ENCODE measurements at places on chromosomes 11 and 22.

- no peak for DNase-seq
Observed at GRCh38 chr11:4086575-4087353, 7.8 kb upstream of the RRM1 start.

DNA sequence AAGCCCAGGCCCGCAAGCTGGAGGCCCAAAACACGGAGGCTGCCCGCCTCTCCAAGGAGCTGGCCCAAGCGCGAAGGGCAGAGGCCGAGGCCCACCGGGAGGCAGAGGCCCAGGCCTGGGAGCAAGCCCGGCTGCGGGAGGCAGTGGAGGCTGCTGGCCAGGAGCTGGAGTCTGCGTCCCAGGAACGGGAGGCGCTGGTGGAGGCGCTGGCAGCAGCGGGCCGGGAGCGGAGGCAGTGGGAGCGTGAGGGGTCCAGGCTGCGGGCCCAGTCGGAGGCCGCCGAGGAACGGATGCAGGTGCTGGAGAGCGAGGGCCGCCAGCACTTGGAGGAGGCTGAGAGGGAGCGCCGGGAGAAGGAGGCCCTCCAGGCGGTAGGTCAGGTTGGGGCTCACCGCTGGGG, 4.8 kb downstream of the CCDC88B start:
- no peak for DNase-seq

- DNase-seq = no peak
Observed at GRCh38 chr11:8870411-8871170, 40.4 kb upstream of the AKIP1 start.

GRCh38 chr11:120425527-120425926, 86.0 kb upstream of the GRIK4 start:
- peak; percentile 74 for DNase-seq

GRCh38 chr11:119065369-119065768, 2.2 kb upstream of the VPS11 start:
- DNase-seq = peak; percentile 89

DNA sequence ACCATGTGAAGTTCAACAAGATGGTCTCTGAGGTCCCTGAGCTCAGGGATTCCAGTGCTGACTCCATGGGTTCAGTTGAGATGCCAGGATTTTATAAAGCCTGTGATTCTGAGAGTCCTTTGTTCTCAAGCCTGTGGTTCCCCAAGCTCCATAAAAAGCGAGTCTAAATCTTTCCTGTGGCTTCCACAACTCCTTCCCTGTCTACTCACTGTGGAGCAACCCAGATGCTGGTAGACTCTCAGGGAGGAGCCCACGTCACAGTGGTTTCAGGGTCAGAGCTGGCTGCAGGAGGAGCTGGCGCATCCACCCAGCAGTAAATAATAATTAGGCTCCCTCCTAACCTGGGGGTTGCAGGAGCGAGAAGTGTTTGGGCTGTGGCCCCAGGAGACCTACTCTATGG, 2.0 kb upstream of the RELT start:
- DNase-seq = no peak

GRCh38 chr11:17256512-17256911, 20.0 kb upstream of the NUCB2 start:
- DNase-seq = no peak

GRCh38 chr11:27473017-27473406, 422 bp upstream of the LGR4 start:
- no peak for DNase-seq

- DNase-seq = no peak
Observed at GRCh38 chr22:42841444-42841843, 15.6 kb downstream of the ARFGAP3 start.

DNA sequence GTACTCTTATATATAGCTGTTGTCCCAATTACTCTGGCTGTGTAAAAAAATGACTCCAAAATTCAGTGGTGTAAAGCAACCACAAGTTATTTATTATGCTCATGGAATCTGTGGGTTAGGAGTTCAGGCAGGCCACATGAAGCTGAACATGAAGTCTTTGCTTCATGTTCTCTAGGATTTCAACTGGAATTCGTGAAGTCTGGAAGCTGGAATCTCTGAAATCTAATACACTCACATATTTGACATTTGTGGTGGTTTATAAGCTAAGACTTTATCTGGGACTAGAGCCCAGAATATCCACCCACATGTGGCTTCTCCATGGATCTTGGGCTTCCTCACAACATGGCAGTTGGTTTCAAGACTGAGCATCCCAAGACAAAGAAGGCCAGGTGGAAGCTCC, 430.6 kb downstream of the MIAT start:
- DNase-seq = no peak

DNA sequence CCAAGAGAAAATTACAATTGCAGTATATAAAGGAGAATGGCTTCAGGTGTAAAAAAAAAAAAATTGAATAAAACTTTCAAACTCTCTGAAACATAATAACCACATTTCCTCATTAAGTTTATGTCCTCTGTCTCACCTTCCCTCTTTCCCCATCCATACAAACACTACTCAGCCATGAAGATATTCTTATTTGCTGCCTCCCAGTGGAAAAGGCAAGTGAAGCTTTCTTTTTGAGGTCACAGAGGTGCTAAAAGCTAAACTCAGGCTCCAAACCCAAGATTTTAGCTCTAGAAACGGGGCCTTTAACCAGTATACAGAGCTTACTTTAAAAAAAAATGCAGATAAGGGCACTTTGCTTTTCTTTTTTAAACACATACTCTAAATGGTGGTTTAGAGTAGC, 1568.5 kb downstream of the FAM181B start:
- peak; percentile 75 for DNase-seq

DNA sequence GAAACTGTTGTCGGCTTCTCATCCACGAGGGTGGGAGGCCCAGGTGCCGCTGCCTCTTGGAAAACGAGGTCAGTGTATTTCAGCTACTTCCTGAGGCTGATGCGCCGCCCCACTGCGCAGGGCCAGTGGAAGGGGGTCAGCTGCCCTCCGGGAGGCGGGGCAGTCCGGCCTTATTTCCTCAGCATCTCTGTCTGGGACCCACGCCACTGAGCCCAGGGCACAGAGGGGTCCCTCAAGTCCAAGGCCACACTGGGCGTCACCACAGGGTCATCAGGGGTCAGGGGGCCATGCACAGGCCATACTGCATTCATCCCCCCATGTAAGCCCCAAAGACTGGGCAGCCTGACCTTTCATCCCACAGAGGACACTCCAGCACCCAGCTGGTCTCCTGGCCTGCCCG, 12.1 kb downstream of the RTN4R start:
- no peak for DNase-seq

DNA sequence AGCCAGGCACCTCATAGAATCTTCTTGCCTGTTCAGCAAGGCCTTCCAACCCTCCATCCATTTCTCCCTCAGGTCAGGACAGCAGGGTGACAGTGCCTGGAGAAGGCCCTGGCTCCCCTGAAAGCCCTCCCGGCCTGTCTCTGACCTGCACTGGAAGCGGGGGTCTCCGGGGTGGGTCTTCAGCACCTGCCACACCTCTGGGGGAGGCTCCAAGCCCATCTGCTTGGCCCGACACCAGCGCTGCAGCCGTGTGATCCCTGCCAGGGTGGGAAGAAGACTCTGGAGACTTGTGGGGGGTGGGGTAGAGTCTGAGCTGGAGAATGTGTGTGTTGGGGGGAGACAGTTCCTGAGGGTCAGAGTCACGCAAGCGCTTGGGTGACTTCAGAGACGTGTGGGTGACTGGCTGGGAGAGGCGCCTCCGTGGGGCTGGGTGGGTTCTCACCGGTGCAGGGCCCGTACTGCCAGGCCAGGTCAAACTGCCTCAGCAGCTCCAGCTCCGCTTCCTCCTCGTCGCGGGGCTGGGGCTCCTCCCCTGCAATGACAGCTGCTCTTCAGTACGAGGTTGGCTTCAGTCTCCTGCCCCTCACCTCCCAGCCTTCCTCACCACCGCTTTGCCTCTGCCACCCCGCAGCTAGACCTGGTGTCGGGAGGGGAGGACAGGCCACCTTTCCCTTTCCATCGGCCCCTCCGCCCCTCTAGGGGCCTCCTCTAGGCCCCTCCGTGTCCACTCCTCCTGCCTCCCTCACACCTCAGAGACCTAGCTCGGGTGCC, 615 bp downstream of the POLD4 start:
- DNase-seq = peak; percentile 76

- peak; percentile 88 for DNase-seq
Observed at GRCh38 chr11:59135648-59136461, 6.8 kb upstream of the FAM111A start.

GRCh38 chr11:12235947-12236743, 125.8 kb downstream of the MICAL2 start:
- DNase-seq = peak; percentile 78

GRCh38 chr11:65787649-65788622, 1.1 kb downstream of the OVOL1 start:
- DNase-seq = no peak

DNA sequence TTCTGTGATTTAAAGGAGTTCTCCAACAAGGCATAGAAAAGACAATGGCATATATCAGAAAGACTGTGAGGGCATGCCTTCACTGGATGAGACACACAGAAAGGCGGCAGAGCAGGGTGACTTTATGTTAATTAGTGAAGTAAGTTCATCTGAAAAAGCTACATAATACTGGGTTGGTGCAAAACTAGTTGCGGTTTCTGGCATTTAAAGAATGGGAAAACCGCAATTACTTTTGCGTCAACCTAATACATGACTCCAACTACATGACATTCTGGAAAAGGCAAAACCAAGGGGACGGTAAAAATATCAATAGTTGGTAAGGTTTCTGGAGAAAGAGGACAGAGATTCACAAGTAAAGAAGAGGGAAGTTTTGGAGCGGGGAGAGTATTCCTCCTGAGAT, 5.1 kb downstream of the RFPL1 start:
- DNase-seq = no peak

DNA sequence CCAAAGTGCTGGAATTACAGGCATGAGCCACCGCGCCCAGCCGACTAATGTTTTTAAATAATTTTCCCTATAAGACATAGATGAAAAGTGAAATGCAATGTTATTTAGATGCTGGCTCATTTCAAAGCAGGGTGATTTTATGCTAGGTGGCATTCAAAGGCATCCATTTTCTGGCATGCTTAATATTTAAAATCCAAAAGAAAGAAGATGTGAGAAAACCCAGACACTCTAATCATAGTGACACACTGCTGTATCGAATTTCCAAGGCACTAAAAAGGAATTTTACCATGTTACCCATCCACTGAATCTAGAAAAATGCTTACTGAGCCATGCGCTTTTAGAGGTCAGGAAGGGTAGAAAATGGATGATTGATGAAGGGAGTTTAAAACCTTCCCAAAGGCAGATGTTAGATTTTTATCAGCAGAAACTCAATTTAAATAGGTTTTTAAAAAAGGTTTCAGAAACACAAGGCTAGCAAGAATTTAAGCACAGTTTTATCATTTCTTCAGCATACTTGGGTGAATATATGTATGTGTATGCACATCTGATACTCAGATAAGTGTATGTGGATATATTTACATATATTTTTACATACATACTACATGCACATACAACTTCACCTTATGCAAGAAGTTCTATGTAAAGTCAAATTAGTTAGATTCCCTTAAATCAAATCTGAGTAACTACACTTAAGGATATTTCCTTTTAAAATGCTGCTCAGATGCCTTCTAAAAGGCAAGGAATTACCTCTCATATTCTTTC, 24.1 kb upstream of the CCDC89 start:
- DNase-seq = no peak

GRCh38 chr11:1446623-1447022, 40.0 kb downstream of the MOB2 start:
- DNase-seq = no peak

DNA sequence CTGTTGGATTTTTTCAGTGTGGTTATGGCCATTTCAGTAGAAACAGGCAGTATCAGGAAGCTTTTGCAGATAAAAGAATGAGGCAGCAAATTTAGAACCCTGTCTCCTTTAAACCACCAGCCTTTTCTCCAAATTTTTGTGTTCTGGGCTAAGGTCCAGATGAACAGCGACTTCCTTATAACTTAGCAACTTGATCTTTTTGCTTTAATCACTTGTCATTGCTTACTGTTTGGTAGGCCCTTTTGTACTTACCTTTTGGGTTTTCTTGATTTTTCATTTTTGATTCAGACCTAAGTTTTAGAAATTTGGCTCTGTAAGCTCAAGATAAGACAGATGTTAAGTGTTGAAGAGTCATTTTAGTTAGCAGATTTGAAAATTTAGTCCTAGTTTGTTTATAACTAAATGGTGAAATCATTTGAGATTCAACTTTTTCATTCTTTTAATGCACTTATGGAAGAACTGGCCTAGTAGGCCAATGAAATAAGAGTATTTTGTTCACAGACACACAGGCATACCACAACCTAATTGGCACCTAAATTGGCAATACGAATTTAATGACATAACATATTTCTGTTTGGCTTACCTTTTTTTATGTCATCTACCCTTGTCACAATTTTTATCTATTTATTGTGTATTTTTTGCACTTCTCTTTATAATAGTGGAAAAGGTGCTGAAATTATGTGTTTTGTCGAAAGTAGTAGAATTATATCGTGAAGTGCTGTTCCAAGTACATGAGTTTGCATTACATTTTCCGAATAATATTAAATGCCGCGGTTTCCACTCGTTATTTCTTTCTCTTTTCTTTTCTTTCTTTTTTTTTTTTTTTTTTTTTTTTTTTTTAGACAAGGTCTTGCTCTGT, 2.1 kb downstream of the RTN3 start:
- DNase-seq = peak; percentile 92

DNA sequence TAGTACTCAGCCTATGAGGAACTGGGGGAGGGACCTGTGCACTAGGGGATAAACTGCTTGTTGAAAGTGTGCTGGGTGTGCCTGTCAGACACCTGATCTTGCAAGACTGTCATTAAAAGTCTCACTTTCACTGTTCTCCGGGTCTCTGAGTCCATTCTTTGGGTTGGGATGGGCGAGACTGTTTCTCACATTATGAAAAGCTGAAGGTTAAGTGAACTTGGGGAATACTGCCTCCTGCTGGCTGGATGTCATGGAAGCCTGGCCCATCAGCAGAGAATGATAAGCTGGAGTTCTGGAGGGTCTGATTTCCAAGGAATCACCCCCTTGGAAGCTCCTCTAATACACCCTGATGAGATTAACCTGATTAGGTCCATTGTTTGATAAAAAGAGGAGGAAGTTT, 9.0 kb upstream of the VPREB1 start:
- DNase-seq = peak; percentile 48

GRCh38 chr11:6270584-6271246, 11.1 kb downstream of the CCKBR start:
- no peak for DNase-seq

DNA sequence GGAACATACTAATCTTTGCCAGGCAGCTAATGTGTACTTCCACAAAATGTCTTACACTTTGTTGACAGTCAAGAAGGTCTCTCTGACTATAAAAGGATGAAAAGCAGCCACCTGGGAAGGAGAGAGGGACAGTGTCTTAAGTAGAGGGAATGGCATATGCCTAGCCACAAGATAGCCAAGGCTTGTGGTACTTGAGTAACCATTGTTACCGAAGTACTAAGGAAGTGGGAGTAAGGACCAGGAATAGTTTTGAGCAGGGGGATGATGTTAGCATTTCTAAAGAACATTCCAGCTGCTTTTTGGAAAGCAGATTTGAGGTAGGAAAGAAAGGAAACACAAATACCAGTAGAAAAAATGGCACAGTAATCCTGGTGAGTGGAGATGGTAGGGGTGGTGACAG, 3.4 kb downstream of the TMEM126A start:
- no peak for DNase-seq
